ENCODE measurements at places on chromosomes 12 and 14.

DNA sequence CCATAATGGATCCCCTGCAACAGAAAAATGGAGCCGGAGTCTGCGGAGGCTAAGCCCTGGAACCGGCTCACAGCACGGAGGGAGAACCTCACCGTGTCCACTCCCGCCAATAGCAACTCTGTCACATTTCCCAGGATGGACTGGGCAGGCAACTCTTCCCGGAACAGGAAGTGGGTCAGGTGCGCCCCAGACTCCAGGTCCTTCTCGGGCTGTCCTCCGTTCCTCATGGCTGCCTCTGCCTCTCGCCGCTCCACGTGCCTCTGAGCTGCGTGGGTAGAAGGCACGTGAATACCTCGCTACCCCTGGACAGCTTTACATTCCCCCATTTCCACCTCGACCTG lies 2.2 kb downstream of the CYP27B1 start:
- DNase-seq = peak; percentile 32
- H3K27ac ChIP-seq = no peak overlapping the region
- H3K27me3 ChIP-seq = peaks cover 45% of the 10 kb centered on the region
- H3K4me3 ChIP-seq = peak overlapping the region; percentile 81
- H3K36me3 ChIP-seq = peaks cover 42% of the 10 kb centered on the region

DNA sequence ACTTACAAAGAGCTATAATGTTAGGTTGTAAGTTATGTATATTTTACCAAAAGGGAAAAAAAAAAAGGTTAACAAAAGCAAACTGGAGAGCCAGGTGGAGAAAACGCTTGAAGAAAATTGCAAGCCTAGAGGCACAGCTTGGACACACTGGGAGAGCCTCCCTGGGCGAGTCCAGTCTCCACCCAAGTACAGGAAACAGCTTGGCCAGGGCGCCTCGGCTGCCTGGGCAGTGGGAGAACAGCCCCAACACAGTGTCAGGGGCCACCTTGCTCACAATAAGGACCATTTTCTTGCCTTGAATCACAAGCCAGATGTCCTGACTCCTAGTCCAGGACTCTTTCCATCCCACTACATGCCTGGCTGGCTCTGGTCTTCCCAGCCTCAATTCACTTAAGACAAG lies 33.3 kb downstream of the TTC7B start:
- DNase-seq = no peak
- no peak overlapping the region for H3K4me3 ChIP-seq
- no peaks in the 10 kb centered on the region for H3K4me1 ChIP-seq
- no peaks in the 10 kb centered on the region for H3K36me3 ChIP-seq

- peaks cover 57% of the 10 kb centered on the region for H3K36me3 ChIP-seq
- no peaks in the 10 kb centered on the region for H3K27me3 ChIP-seq
- H3K4me1 ChIP-seq = peaks cover 81% of the 10 kb centered on the region
- peak overlapping the region; percentile 47 for H3K4me3 ChIP-seq
Measured at GRCh38 chr12:122946690-122947341, 19.4 kb downstream of the ABCB9 start.

DNA sequence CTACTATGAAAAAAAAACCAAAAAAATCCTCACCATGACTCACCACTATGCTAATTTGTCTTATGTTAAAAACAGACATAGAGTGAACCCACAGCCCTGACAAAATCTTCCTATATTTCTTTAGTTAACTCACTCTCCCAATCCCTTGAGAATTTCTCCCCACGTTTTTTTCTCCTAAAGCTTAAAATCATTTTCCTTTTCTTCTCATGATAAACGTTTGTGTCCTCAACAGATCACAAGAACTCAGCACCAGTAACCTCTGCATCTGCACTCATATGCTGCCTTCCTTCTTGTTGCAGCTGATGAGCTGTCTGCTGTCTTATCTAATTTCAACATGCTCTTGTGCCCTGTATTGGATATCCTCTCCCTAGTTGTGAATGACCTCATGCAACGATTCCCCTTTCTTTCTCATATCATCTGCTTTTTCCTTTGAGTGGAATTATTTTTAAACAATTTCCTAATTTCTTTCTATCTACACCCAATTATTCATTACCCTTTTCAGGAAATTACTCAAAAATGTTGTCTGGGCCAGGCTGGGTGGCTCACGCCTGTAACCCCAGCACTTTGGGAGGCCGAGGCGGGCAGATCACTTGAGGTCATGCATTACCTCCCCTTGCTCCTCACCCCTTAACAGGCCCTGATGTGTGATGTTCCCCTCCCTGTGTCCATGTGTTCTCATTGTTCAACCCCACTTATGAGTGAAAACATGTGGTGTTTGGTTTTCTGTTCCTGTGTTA lies 427.5 kb upstream of the MGAT4C start:
- no peaks in the 10 kb centered on the region for H3K36me3 ChIP-seq
- DNase-seq = no peak
- no peaks in the 10 kb centered on the region for H3K27me3 ChIP-seq
- no peak overlapping the region for H3K4me3 ChIP-seq
- no peak overlapping the region for H3K27ac ChIP-seq
- no peaks in the 10 kb centered on the region for H3K4me1 ChIP-seq

GRCh38 chr14:88129306-88130056 lies 124.5 kb downstream of the GPR65 start:
- H3K36me3 ChIP-seq = no peaks in the 10 kb centered on the region
- peaks cover 14% of the 10 kb centered on the region for H3K27me3 ChIP-seq
- no peak overlapping the region for H3K27ac ChIP-seq
- no peak overlapping the region for H3K4me3 ChIP-seq
- H3K4me1 ChIP-seq = no peaks in the 10 kb centered on the region
- no peak for DNase-seq

DNA sequence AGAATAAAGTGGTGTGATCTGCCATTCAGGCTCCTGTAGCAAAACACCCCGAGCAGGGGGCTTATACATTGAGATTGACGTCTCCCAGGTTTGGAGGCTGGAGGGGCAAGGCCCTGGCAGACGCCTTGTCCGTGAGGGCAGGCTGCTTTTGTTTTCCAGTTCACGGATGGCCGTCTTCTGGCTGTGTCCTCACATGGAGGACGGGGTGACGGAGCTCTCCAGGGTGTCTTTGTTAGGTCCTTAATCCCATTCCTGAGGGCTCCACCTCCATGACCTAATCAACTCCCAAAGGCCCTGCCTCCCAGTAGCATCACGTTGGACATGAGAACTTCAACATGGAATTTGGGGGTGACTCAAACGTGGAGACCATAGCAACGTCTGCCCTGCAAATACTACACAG lies 147.7 kb downstream of the KIF26A start:
- peaks cover 56% of the 10 kb centered on the region for H3K27me3 ChIP-seq
- no peak overlapping the region for H3K27ac ChIP-seq
- no peaks in the 10 kb centered on the region for H3K4me1 ChIP-seq

GRCh38 chr12:89787763-89788162 lies 79.1 kb upstream of the ATP2B1 start:
- no peaks in the 10 kb centered on the region for H3K36me3 ChIP-seq
- no peak for DNase-seq
- no peaks in the 10 kb centered on the region for H3K4me1 ChIP-seq
- no peaks in the 10 kb centered on the region for H3K27me3 ChIP-seq

DNA sequence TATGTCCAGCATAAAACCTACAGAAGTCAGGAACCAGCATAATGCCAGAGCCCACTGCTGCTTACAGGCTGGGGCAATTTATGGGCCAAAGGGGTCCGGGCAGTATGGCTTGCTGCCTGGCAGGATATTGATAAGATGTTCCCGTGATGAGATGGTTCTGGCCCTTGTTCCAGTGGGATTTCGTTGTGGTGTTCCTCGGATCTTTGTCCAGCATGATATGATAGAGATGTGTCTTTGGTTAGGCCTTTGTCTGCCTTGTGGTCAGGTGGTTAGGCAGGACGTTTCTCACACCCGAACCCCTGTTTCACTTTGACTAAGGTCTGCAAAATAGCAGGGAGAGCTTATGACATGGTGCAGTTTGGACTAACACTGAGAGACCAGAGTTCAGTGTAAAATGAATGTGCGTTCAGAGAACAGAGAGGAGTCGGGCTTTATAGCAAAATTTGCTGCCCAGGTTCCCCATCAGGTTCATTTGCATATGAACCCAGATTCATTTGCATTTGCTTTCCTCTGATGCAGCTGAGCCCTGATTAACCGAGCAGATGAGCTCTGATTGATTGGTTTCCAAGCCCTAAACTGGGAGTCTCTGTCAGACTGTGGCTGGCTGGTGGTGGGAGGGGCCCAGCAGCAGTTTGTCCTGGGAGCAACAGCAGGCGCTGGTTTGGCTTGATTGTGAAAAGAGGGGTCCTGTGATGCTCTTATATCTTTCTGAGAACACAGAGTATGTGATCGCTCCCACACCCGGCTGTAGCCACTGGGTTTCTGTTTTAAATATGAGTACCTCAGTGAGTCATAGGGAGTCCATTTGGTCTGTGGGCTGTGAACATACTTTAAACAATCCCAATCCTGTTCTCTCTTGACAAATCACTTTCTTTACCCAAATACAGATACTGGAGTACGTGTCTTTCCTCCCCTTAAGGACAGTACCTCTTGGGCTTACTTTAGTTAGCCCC lies 156.3 kb upstream of the PZP start:
- H3K4me3 ChIP-seq = peak overlapping the region; percentile 47
- peak overlapping the region; percentile 28 for H3K27ac ChIP-seq
- H3K4me1 ChIP-seq = peaks cover 22% of the 10 kb centered on the region
- no peaks in the 10 kb centered on the region for H3K36me3 ChIP-seq
- no peaks in the 10 kb centered on the region for H3K27me3 ChIP-seq
- DNase-seq = peak; percentile 17

- H3K36me3 ChIP-seq = no peaks in the 10 kb centered on the region
- H3K4me3 ChIP-seq = no peak overlapping the region
- peaks cover 14% of the 10 kb centered on the region for H3K4me1 ChIP-seq
- DNase-seq = no peak
- no peak overlapping the region for H3K27ac ChIP-seq
Measured at GRCh38 chr12:2291947-2292346, 239.2 kb downstream of the CACNA1C start.

DNA sequence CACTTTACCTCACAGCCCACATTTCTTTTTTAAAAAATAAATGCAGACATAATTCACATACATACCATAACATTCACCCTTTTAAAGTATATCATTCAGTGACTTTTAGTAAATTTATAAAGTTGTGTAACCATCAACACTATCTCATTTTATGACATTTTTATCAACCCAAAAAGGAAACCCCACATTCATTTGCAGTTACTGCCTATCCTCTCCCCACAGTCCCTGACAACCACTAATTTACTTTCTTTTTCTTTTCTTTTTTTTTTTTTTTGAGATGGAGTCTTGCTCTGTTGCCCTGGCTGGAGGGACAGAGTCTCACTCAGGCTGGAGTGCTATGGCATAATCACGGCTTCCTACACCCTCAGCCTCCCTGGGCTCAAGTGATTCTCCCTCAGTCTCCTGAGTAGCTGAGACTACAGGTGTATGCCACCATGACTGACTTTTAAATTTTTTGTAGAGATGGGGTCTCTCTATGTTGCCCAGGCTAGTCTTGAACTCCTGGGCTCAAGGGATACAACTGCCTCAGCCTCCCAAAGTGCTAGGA lies 1.5 kb upstream of the EP400 start:
- no peak overlapping the region for H3K27ac ChIP-seq
- no peak for DNase-seq
- peaks cover 47% of the 10 kb centered on the region for H3K36me3 ChIP-seq
- H3K4me1 ChIP-seq = peaks cover 8% of the 10 kb centered on the region
- no peaks in the 10 kb centered on the region for H3K27me3 ChIP-seq

DNA sequence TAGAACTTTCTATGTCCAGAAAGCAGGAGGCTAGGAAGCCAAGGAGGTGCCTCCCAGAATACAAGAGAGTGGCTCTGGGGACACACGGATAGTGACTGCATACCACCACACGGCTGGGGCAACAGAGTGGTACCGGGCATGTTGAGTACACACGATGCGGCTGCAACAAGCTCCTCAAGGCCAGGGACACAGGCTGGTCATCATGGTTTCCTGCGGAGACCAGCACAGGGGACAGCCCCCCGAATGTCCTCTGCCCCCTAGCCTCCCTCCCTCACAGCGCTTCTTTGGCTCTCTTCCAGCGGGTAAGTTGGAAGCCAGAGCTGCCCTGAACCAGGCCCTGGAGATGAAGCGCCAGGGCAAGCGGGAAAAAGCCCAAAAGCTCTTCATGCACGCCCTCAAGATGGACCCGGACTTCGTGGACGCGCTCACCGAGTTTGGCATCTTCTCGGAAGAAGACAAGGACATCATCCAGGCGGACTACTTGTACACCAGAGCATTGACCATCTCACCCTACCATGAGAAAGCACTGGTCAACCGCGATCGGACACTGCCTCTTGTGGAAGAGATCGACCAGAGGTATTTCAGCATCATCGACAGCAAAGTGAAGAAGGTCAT lies 3.1 kb downstream of the FICD start:
- no peak overlapping the region for H3K4me3 ChIP-seq
- H3K36me3 ChIP-seq = peaks cover 85% of the 10 kb centered on the region
- H3K27me3 ChIP-seq = peaks cover 6% of the 10 kb centered on the region
- H3K27ac ChIP-seq = no peak overlapping the region

- no peaks in the 10 kb centered on the region for H3K36me3 ChIP-seq
- H3K27me3 ChIP-seq = no peaks in the 10 kb centered on the region
- DNase-seq = no peak
Measured at GRCh38 chr14:44782775-44783238, 178.9 kb downstream of the KLHL28 start.

DNA sequence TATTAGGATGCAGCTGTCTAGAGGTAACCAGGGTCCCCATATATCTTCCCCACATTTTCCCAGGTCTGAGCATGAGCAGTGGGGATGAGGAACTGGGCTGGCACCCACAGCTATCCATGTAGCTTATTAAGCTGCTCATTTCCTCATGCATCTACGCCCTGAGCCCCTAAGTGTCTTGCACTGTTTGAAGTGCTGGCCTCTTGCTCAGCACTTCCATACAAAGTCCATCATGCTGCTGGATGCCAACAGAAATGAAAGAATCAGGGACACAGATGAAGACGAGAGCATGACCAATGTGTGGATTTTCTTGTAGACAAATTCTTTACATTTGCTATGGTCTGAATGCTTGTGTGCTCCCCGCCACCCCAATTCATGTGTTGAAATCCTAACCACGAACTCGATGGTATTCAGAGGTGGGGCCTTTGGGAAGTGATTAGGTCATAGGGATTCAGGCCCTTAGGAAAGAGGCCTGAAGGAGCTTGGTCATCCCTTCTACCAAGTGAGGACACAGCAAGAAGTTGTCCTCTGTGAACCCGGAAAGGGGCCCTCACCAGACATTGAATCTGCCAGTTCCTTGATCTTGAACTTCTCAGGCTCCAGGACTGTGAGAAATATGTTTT lies 54.5 kb downstream of the C12orf75 start:
- H3K4me3 ChIP-seq = no peak overlapping the region
- H3K4me1 ChIP-seq = no peaks in the 10 kb centered on the region
- DNase-seq = no peak
- no peaks in the 10 kb centered on the region for H3K36me3 ChIP-seq
- no peak overlapping the region for H3K27ac ChIP-seq

GRCh38 chr14:57139173-57139572 lies 129.5 kb downstream of the EXOC5 start:
- peaks cover 57% of the 10 kb centered on the region for H3K27me3 ChIP-seq
- H3K4me1 ChIP-seq = no peaks in the 10 kb centered on the region
- H3K36me3 ChIP-seq = no peaks in the 10 kb centered on the region
- H3K4me3 ChIP-seq = no peak overlapping the region
- no peak overlapping the region for H3K27ac ChIP-seq

- H3K27ac ChIP-seq = no peak overlapping the region
- no peak overlapping the region for H3K4me3 ChIP-seq
- no peaks in the 10 kb centered on the region for H3K27me3 ChIP-seq
- H3K36me3 ChIP-seq = no peaks in the 10 kb centered on the region
- H3K4me1 ChIP-seq = no peaks in the 10 kb centered on the region
Measured at GRCh38 chr14:53979113-53979681, 22.6 kb upstream of the BMP4 start.

GRCh38 chr14:35147711-35148110 lies 25.4 kb downstream of the PRORP start:
- no peak for DNase-seq
- no peak overlapping the region for H3K4me3 ChIP-seq
- H3K36me3 ChIP-seq = no peaks in the 10 kb centered on the region
- H3K4me1 ChIP-seq = no peaks in the 10 kb centered on the region

GRCh38 chr14:78683981-78684380 lies 513.8 kb downstream of the NRXN3 start:
- H3K36me3 ChIP-seq = peaks cover 4% of the 10 kb centered on the region
- H3K27ac ChIP-seq = no peak overlapping the region
- DNase-seq = no peak
- H3K27me3 ChIP-seq = no peaks in the 10 kb centered on the region
- no peak overlapping the region for H3K4me3 ChIP-seq

All from Calu3 (cell line).